T-cell (primary cell): ENCODE measurements at places on chromosomes 7 and 10.

GRCh38 chr10:44425466-44425865 lies 40.6 kb upstream of the CXCL12 start:
- no peak for DNase-seq

DNA sequence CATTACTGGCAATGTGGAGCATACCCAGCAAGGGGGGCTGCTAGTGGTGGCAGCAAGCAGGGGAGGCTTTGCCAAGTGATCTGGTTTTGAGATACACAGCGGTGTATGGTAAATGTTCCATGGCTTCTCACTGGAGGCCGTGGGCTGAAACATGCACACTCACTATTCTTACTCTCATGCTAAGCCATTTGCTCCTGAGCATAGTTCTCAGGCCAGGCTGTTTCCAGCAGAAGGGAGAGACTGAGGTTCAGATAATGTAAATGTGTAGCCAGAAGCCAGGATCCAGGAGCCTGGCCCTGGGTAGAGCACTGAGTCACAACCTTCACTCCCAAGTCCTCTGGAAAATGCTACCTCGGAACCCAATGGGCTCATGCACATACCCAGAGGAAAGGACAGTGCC lies 757.9 kb downstream of the GRID1 start:
- DNase-seq: no peak

DNA sequence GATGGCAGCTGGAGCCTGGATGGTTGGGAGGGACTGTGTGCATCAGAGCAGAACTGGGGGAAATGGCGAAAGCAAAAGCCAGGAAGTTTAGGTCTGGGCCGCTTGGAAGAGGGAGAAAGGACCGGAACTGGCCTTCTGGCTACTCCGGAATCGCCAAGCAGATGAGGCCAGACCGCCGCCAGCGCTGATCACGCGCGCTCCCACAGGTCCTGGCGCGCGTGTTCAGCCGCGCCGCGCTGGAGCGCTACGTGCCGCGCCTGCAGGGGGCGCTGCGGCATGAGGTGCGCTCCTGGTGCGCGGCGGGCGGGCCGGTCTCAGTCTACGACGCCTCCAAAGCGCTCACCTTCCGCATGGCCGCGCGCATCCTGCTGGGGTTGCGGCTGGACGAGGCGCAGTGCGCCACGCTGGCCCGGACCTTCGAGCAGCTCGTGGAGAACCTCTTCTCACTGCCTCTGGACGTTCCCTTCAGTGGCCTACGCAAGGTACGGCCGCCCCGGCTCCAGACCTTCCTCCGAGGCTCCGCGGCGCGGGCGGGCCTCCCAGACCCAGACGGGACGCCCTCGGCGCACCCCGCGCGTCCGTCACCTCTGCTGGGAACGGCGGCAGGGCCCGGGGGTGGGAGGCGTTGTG lies 2.0 kb downstream of the CYP26C1 start:
- DNase-seq: no peak

GRCh38 chr10:67988606-67989005 lies 86.5 kb downstream of the HERC4 start:
- no peak for DNase-seq

- DNase-seq: no peak
Measured at GRCh38 chr7:46139079-46139478, 218.0 kb upstream of the IGFBP3 start.

GRCh38 chr10:1451941-1452340 lies 285.4 kb downstream of the ADARB2 start:
- no peak for DNase-seq

DNA sequence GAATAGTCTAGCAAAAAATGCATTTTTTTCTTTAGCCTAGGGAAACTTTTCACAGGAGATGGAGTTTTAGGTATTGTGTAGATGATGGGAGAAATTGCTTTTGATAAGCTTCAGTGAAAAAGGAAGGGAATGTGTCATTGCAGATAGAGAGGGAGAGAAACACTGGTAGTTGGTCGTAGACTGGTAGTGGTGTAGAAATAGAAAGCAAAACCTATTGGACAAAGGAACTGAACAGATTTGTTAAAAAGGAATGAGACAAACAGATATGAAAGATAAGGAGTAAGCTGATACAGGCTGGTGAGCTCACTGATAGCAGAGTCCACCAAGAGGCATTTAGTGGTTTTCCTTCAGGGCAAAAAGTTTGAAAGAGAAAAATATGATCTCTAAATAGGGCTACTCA lies 94.3 kb downstream of the ZEB1 start:
- no peak for DNase-seq

- no peak for DNase-seq
Measured at GRCh38 chr10:102152545-102152890, 329 bp downstream of the NOLC1 start.

DNA sequence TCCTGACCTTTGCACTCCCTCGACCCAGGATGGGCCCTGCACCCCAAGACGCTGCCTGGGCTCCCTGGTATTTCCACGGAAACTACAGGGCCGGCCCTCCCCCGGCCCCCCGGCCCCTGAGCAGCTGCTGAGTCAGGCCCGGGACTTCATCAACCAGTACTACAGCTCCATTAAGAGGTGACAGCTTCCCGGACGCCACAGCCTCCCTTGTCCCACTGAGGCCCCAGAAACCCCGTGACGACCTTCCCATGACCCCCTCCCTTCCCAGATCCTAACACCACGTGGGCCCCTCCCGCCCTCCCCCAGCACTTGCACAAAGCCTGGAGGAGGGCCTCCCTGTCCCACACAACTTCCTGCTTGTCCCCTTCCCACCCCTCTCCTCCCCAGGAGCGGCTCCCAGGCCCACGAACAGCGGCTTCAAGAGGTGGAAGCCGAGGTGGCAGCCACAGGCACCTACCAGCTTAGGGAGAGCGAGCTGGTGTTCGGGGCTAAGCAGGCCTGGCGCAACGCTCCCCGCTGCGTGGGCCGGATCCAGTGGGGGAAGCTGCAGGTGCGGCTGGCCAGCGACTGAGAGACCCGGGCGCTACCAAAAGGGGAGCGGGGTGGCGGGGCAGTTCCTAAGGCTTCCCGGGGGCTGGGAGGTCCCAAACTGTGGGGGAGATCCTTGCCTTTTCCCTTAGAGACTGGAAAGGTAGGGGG lies 5.7 kb downstream of the NOS3 start:
- DNase-seq: no peak

- DNase-seq: no peak
Measured at GRCh38 chr10:74541375-74541774, 285.0 kb upstream of the KAT6B start.

- DNase-seq: no peak
Measured at GRCh38 chr7:45147858-45148652, 9.5 kb upstream of the RAMP3 start.

- no peak for DNase-seq
Measured at GRCh38 chr10:31064348-31064747, 32.7 kb upstream of the ZNF438 start.

DNA sequence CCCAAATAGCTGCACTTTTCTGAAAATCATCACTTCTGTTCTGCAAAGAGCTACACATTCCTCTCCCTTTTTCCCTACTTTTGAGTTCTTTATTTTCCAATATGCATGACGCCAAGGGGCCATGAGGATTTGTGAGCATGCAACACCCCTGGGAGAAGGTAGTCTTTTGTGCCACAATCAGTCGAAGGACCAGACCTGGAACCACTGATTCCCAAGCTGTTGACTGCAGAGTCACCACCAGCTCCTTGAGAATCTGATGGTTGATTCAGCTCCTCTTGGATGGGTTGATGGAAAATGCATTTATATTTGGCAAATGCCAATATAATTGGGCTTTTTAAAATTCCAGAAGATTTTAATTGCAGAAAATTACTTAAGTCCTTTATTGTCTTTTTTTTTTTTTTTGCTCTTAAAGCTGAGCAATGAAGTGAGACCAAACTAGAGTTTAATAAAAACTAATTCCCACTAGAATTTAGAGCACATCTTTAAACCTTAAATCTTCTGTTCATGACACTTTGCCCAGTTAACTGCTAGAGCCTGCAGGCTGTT lies 554.1 kb downstream of the TNS3 start:
- DNase-seq: no peak

DNA sequence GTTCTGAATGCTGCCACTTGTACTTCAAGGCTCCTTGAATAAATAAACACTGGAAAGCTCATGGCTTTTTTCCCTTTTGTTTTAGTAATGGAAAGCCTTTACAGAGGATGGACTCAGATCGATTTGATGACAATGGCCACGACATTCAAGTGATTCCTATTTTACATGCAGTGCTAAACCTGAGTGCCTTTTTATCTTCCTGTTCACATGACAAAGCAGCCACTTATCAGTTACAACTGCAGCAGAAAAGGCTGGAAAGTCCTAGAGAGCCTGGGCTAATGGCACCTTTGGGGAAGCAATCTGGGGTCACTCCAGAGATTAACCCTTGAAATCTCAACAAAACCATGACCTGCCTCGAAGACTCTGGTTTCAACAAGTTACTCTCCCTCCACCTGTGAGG lies 249.0 kb upstream of the AUTS2 start:
- DNase-seq: no peak

DNA sequence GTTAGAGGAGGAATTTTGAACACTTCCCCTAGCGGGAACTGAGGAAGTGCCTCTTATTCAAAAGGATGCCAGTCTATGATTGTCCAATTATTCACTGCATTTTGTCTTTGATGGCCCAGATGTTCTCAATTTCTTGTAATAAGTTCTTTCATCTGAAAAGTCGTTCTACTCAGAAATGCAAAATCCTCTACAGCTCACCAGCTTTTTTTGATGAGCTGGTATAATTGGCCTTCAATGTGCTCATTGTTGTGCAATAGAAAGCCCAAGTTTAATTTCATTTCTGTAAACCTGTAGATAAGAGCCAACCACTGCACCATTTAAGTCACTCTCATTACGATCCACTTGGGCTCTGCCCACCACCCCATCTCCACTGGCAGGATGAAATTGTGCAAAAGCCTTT lies 978.7 kb upstream of the AUTS2 start:
- no peak for DNase-seq

DNA sequence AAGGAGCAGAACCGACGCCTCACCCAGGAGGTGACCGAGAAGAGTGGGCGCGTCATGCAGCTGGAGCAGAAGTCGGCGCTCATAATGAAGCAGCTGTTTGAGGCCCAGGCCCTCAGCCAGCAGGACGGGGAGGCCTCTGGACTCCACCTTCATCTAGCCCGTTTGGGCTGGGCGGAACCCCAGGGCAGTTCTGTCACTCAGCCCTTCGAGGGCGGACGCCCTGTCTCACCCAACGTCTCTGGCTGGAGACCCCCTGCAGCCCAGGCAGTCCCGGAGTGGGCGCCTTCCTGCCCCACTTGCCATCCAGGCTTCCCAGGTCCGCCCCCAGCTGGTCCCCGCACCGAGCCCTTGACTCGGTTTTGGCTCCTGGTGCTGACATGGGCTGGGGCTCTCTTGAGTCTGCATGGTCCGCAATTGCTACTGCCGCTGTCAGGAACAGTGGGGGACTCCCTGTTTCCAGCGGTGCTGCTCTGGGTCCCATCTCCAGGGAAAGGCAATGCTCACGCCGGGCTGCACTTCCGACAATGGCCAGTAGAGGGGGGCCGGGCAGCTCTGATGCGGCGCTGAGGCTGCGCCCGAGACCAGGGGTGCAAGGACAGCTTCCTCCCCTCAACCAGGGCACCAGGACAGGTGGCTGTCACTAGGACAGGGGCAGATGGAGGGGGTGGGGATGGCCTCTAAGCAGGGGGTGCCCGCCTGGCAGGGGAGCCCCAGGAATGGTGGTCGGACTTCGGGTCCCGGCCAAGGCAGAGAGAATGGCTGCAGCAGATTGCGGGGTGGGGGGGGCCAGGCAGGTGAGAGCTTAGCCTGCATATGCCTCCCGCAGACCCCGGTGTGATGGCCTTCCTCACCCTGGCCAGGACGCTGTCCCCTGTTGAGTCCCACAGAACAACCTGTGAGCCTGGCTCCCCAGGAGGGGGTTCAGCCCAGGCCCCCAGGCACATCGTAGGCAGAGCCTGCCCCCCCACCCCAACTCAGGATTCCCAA lies 71.2 kb upstream of the KCTD7 start:
- peak; percentile 67 for DNase-seq

GRCh38 chr10:1050554-1050953 lies 1.6 kb upstream of the IDI1 start:
- peak; percentile 45 for DNase-seq

DNA sequence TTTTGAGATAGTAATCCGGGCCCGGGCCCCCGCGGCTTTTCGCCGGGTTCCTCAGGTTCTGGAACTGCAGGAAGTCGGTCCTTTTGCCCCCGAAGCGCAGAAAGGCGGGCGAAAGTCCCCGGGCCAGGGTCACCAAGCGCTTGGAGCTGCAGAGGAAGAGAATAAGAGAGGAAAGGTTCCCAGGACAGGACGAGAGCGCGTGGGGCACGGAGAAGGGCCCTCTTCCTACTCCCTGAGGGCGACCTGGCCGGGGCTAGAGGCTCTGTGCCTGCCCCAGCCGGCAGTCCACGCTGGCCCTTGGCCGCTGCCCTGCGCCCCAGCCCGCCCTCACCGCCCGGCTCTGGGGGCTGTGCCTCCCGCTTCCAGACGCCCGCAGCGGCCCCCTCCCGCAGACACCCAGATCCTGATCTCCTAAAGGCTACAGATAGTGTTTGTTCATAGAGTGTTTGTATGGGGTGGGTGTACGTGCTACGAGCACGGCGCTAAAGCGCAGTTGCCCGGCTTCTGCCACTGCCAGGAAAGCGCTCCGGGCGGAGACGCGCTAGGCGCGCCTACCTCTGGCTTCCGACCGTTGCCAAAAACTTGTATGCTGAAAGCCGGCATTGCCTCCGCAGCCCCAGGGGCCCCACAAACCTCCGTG lies 3.2 kb downstream of the HPSE2 start:
- no peak for DNase-seq

- DNase-seq: no peak
Measured at GRCh38 chr10:77899690-77900089, 26.9 kb downstream of the DLG5 start.

DNA sequence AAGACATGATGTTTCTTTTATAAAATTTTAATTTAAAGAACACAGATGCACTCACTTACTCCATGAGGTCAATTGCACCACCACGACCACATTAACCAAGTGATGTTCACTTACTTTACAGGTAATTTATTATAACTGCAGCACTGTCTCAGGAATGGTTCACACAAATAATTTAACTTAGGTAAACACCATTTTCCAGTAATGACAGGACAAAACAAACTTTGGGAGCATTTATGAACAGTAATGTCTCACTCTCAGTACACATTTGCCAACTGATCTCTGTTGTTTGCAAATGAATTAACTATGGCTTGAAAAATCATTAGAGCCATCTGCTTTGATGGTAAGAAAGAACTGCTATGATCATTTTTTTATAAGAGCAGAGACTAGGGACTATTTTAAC lies 150.4 kb downstream of the ETV1 start:
- no peak for DNase-seq

GRCh38 chr7:71414490-71414889 lies 282.5 kb downstream of the GALNT17 start:
- DNase-seq: no peak

GRCh38 chr7:31894308-31894707 lies 175.9 kb downstream of the PDE1C start:
- no peak for DNase-seq

- DNase-seq: peak; percentile 92
Measured at GRCh38 chr10:68901105-68901927, at the start of gene DDX50. TSS of gene DDX50 (plus strand) at chr10:68901315. CDS start at chr10:68901385, 70 bp downstream.
